Activated T-cell treated with anti-CD3 and anti-CD28 coated beads, Interleukin-2, amount 50 U/mL, for 48 hours (primary cell): ENCODE measurements at places on chromosomes 5 and 9.

GRCh38 chr5:32358611-32359010 is 45.9 kb upstream of the MTMR12 start:
- no peak for DNase-seq

DNA sequence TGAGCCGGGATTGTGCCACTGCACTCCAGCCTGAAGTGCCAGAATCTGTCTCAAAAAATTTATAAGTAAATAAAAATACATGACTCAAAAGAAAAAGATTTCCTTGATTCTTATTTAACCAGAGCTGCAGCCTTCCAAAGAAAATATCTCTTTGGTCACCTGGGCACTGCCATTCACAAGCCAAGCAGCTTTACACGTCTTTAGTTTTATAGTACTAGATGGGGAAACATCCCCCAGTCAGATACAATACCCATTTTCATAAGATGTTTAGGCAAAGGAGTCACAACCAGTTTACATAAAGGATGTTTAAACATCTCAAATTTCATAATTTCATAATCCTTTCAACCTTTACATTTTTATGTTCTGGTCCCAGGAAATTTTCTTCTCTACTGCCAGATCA is 13.7 kb upstream of the OXCT1 start:
- no peak for DNase-seq

DNA sequence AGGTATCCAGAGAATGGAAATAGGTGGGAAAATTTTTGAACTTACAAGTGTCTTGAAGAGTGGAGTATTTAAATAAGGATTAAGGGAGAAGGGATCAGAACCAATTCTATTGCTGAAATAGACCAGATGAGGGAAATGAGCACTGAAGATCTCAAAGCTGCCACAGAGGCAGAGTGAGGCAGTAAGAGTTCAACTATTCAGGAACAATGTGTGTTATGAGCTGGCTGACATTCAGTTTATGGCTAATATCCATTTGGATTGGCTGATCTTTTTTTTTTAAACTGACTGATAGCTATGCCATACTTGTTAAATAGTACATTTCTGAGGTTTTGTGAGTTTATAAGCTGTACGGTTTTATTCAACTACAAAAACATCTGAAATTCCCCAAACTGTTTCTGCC is 95.3 kb upstream of the GNA14 start:
- no peak for DNase-seq

- no peak for DNase-seq
Observed at GRCh38 chr5:89847743-89848142, 561.8 kb downstream of the CETN3 start.

DNA sequence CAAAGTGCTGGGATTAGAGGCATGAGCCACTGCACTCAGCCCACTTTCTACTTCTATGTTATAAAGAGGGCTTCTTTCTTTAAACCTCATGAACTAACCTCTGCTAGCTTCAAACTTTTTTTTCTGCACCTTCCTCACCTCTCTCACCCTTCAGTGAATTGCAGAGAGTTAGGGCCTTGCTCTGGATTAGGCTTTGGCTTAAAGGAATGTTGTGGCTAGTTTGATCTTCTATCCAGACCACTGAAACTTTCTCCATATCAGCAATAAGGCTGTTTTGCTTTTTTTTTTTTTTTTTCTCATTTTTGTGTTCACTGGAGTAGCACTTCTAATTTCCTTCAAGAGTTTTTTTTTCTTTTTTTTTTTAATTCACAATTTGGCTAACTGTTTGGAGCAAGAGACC is 216.4 kb upstream of the MAP3K1 start:
- no peak for DNase-seq

DNA sequence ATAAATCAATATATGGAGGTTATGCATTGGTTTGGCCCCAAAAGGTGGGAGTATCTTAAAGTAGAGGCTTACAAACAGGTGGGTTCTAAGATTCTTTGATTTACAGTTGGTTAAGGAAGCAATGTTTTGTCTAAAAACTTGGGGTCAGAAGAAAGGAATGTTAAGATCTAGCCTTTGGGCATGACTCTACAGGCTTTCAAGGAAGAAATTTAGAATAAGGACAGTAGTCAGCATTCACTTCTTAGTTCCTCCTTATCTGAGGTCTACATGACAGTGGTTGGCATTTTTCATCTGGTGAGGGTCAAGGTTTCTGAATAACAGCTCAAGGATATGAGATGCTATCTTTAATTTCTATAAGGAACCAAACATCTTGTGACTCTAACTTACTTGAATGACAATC is 122.8 kb downstream of the CAMK4 start:
- DNase-seq: no peak

- DNase-seq: no peak
Observed at GRCh38 chr5:58974083-58974482, 391.2 kb downstream of the RAB3C start.

DNA sequence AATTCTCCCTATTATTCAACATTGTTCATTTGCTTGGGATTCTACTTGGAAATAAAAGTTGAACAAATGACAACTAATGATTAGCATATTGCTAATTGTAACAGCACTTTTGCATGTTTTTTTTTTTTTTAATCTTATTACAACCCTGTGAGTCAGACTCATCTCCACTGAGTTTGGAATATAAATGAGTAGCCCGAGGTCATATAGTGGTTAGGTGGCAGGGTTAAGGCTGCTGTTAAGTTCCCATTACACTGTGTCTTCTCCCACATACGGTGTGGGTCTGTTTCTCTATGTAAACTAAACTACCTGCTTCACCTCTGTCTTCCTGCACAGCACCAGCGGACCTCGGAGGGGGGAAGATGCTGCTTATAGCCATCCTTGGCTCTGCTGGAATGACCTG is 92.4 kb downstream of the EQTN start:
- no peak for DNase-seq
